ENCODE measurements at places on chromosomes 7 and 10. TPM values are rescaled to one million over a fixed set of nuclear protein-coding genes. Genes with fewer than 3 reads are reported as not detected.
A peak's percentile ranks its signal among the peaks of the same experiment; 100 is the strongest.

GRCh38 chr7:121102619-121103018, 114.1 kb downstream of the CPED1 start:
- no peak for DNase-seq
- no peaks in the 10 kb centered on the region for H3K4me1 ChIP-seq
- H3K36me3 ChIP-seq: no peaks in the 10 kb centered on the region
- no peak overlapping the region for H3K4me3 ChIP-seq

DNA sequence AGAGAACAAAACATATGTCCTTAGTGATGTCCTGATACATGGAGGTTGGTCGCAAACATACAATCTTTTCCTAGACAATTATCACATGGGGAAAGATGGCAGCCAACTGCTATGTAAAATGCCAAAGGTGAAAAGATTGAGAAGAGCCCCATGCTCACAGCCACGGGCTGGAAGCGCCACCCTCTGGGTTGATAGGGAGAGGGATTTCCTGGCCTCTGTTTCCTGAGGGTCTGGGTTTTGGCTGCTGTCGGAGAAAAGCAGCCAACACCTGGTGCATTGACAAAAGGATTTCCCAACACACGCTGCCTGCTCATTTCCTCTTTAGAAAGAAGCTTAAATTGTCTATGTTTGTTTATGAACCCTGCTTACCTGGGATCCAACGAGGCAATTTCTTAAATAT, 43.8 kb downstream of the ITIH5 start:
- H3K36me3 ChIP-seq: no peaks in the 10 kb centered on the region
- no peaks in the 10 kb centered on the region for H3K4me1 ChIP-seq
- H3K4me3 ChIP-seq: no peak overlapping the region
- no peak for DNase-seq
- no peak overlapping the region for H3K27ac ChIP-seq

- DNase-seq: peak; percentile 91
- H3K27ac ChIP-seq: peak overlapping the region; percentile 14
- H3K27me3 ChIP-seq: peaks cover 4% of the 10 kb centered on the region
- H3K4me3 ChIP-seq: peak overlapping the region; percentile 32
These were observed 3.2 kb downstream of the DNAJB6 start for GRCh38 chr7:157339777-157340677.

GRCh38 chr7:780516-780915, 51.8 kb upstream of the SUN1 start:
- H3K27ac ChIP-seq: no peak overlapping the region
- peaks cover 36% of the 10 kb centered on the region for H3K36me3 ChIP-seq
- peaks cover 3% of the 10 kb centered on the region for H3K4me1 ChIP-seq
- H3K4me3 ChIP-seq: no peak overlapping the region

DNA sequence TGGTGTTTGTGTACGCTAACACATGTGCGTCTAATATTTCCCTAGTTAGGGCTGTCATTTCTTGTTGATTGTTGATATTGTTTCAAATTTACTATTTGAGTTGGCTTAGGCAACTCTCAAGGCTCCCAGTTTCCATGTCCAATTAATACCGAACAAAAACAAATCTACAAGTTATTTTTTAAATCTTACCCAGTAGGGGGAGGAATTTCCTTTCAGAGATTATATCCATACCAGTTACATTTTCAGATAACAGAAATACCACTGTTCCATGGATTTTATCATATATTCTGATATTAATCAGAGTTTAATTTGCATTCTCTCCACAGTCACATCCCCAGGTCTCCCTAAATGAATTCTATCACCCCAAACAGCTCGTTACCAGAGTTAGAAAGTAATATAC, 7.2 kb upstream of the AKR1B10 start:
- H3K36me3 ChIP-seq: no peaks in the 10 kb centered on the region
- H3K27me3 ChIP-seq: peaks cover 26% of the 10 kb centered on the region
- H3K4me1 ChIP-seq: no peaks in the 10 kb centered on the region
- H3K4me3 ChIP-seq: no peak overlapping the region
- H3K27ac ChIP-seq: no peak overlapping the region

- H3K4me1 ChIP-seq: peaks cover 17% of the 10 kb centered on the region
- peaks cover 2% of the 10 kb centered on the region for H3K27me3 ChIP-seq
- no peak for DNase-seq
- H3K27ac ChIP-seq: no peak overlapping the region
- H3K36me3 ChIP-seq: peaks cover 17% of the 10 kb centered on the region
These were observed 210.0 kb downstream of the MAD1L1 start for GRCh38 chr7:2022737-2023250.

Gene ZNF138
- total RNA-seq: 8.6 TPM

Gene POLR1F
- total RNA-seq: 41.8 TPM

Gene CHCHD1
- total RNA-seq: 34.9 TPM

DNA sequence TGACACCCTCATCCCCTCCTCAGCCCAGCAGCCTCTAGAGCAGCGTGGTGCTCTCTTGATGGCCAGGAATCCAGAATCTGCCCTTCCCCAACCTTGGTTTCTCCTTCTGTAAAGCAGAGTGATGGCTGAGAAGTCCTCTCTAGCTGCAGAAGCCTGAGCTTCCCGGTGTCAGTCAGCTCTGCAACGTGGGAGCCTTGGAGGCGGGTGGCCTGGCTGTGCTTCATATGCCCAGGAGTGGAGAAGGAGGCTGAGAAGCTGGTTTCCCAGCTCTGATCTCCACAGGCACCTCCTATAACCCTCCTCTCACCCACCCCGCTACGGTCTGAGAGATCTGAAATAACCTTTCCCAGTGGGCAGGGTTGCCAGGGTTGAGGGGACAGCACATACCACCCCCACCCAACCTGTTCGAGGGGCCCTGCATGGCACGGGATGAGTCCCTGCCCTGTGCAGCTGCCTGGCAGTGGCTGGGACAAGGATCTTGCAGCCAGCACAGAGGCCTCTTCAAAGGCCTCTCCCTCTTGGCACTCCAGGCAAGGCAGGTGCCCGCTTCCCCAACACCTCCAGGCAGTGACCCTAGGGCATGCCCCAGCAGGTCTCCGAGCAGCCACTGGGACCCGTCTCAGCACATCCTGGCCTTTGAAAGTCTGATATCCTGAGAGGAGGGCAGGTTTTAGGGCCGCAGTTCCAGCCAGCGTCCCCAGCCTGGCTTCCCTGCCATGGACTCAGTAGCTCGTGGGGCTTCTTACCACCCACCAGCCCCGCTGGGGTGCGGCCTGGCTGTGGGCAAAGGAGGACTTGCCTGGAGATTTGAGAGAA, 18.3 kb upstream of the SLC29A3 start:
- no peak overlapping the region for H3K4me3 ChIP-seq
- H3K4me1 ChIP-seq: no peaks in the 10 kb centered on the region
- no peak for DNase-seq
- no peaks in the 10 kb centered on the region for H3K36me3 ChIP-seq
- H3K27ac ChIP-seq: no peak overlapping the region

- no peaks in the 10 kb centered on the region for H3K27me3 ChIP-seq
- no peaks in the 10 kb centered on the region for H3K4me1 ChIP-seq
- DNase-seq: no peak
- no peak overlapping the region for H3K27ac ChIP-seq
- H3K4me3 ChIP-seq: no peak overlapping the region
These were observed 386.5 kb downstream of the INHBA start for GRCh38 chr7:41316410-41316809.

- no peaks in the 10 kb centered on the region for H3K4me1 ChIP-seq
- no peak overlapping the region for H3K4me3 ChIP-seq
- DNase-seq: no peak
These were observed 273.4 kb upstream of the SORCS1 start for GRCh38 chr10:107437921-107438320.

DNA sequence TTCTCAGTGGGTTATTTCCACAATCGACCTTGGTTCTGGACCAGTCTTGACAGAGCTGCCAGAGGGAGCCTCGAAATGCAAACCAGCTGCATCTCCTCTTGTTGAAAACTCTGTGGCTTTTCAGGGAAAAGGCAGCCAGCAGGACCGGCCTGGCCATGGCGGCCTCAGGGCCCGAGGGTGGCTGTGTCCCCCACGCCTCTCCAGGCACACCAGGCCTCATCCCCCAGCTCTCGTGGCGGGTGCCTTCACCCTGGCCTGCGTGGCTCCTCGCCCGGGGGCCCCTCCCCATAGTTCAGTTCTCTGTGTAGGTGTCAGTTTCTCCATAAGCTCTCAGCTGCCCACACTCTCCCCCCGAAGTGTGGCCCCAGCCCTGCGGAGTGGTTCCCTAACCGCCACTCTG, 63.5 kb downstream of the MGMT start:
- H3K4me1 ChIP-seq: no peaks in the 10 kb centered on the region
- no peak overlapping the region for H3K27ac ChIP-seq
- DNase-seq: no peak
- H3K4me3 ChIP-seq: no peak overlapping the region

- H3K36me3 ChIP-seq: no peaks in the 10 kb centered on the region
- H3K27ac ChIP-seq: no peak overlapping the region
These were observed 858.5 kb downstream of the KCNMA1 start for GRCh38 chr10:76778914-76779795.

Gene RASA4B
- 28.6 TPM for total RNA-seq

DNA sequence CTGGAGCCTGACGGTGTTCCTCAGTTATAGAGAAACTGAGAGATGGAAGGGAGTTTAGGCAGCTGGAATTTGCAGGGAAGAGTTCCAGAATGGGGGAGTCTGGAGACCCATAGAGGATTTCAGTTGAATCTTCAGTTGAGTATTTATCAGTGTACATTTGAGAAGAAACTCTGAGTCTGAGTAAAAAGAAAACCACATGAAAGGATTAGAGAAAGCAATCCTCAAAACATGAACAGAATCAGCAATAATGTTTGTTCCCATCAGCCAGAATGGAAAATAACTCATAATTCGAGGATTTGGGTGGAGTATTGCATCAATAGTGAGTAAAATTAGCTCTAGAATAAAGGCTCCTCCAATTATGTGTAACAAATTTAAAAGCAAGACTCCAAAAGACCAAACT, 130.0 kb upstream of the AHR start:
- DNase-seq: no peak
- peak overlapping the region; percentile 49 for H3K27ac ChIP-seq
- H3K27me3 ChIP-seq: no peaks in the 10 kb centered on the region
- peaks cover 7% of the 10 kb centered on the region for H3K36me3 ChIP-seq
- H3K4me1 ChIP-seq: peaks cover 26% of the 10 kb centered on the region
- peak overlapping the region; percentile 37 for H3K4me3 ChIP-seq

GRCh38 chr7:155145477-155146255, 75.5 kb downstream of the HTR5A start:
- H3K36me3 ChIP-seq: no peaks in the 10 kb centered on the region
- no peak for DNase-seq

GRCh38 chr7:30760514-30761213, 8.7 kb downstream of the INMT start:
- H3K27me3 ChIP-seq: peaks cover 9% of the 10 kb centered on the region
- H3K4me1 ChIP-seq: peaks cover 3% of the 10 kb centered on the region
- no peak for DNase-seq
- H3K36me3 ChIP-seq: no peaks in the 10 kb centered on the region

- H3K4me3 ChIP-seq: peak overlapping the region; percentile 85
- H3K27ac ChIP-seq: no peak overlapping the region
- H3K4me1 ChIP-seq: peaks cover 8% of the 10 kb centered on the region
These were observed 1.1 kb downstream of the AUTS2 start for GRCh38 chr7:69599286-69599954.
